NCI-H510A (cell line): ENCODE measurements at places on chromosomes 13 and 19.

DNA sequence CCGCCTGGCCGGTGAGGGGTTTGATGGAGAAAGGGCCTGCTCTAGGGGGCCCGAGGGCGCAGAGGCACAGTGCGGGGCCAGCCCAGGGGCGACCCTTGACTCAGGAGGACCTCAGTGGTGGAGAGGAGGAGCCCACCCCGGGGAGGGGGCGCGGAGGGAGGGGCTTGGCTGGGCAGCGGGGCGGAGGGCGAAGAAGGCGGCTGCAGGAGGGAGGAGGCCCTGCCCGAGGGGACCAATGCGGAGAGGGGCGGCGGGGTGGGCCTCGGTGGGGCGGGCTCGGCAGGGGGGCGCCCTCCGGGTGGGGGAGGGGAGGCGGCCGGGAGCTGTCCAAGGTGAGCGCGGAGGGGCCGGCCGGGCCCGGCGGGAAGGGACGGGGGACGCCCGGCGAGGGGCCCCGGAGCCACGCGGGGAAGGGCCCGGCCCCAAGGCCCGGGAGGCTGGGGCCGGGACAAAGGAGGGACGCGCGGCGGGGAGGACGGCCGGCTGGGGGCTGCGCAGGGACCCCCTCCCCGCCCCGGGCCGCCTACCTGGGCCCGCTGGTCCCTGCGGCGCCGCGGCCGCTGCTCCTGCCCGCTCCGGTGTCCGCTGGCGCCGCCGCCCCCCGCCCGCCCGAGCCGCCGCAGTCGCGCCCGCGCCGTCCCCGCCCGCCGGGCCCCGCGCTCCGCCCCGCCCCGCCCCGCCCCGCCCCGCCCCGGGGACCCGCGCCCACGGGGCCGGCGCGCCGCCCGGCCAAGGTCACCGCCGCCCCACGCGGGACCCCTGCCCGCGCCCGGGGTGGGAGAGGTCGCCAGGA, at the start of gene DIRAS1:
DIRAS1 (minus strand) TSS at position 596 of the 793 bp plus-strand sequence. CDS start 3,566 bp downstream, outside the sequence.
- no peak for DNase-seq

- DNase-seq, result peak; percentile 14
Observed at GRCh38 chr13:36130552-36131221, 495 bp downstream of the DCLK1 start.

DNA sequence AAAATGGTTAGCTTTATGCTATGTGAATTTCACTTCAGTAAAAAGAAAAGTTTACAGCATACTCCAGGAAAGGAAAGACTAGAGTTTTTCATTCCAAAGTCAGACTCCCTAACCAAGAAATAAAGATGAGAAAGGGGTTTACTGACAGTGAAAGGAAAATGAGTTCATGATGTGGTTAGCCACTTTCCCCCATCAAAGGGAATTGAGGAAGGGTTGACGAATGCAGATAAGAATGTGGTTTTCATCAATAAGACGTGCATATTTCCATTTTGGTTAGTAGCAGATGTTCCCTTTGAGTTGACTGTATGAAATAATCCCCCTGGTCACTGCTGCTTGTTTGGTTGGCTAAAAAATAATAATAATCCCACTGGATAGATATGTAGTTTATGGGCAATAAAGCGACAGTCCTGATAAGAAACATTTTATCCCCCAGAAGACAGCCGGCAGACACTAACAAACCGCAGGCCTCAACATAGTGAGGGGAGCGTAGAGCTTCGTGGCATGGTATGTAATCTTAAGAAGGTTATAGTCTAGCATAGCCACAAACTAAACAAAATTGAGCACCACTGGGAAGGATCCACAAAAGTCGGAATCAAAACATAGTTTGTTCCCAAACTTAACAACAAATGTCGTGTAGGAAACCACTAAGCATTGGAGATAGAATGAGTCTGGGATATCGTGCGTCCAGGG, 114.8 kb downstream of the COL4A2 start:
- DNase-seq, result no peak

DNA sequence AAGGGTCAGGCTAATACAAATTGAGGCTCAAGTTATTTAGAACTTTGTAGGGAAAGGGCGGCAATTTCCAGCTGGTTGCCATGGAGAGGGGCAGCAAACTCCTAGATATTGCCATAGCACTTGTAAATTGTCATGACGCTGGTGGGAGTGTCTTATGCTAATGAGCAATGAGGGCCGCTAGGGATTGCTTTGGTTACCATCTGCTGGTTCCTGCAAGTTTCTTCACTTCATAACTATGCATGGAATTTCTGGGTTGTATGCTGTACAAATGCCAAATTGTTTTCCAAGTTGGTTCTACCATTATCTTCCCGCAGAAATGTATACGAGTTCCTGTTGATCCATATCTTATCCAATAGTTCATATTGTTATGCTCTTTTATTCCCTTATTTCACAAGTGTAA, 1339.4 kb downstream of the EFNB2 start:
- no peak for DNase-seq

DNA sequence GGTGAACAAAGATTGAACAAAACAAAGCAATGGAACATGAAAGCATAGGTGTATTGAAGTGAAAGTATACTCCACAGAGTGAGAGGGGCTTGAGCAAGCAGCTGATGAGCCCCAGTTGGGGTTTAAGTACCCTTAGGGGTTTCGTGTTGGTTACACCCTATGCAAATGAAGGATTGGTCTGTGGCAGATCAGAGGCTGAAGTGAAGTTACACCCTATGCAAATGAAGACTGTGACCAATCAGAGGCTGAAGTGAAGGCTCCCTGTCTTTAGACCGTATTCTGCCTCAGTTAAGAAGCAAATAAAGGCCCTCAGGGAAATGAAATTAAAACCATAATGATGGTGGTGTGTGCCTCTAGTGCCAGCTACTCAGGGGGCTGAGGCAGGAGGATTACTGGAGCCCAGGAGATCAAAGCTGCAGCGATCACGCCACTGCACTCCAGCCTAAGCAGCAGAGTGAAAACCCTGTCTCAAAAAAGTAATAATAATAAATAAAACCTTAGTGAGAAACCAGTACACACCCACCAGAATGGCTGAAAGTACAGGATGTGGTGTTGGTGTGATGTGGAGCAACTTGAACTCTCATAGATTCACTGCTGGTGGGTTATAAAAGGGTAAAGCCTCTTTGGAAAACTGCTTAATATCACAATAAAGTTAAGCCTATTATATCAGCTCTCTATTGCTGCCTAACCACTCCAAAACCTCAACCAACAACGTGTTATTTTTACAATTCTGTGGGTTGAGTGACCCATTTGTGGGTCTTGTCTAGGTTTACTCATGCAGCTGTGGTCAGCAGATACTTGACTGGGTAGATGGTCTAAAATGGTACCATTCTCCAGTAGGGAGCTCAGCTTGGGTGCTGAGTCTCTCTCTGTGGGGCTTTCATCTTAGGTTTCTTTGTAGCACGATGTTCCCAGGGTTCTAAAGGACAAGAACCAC, 12.8 kb upstream of the UPF3A start:
- DNase-seq, result no peak

DNA sequence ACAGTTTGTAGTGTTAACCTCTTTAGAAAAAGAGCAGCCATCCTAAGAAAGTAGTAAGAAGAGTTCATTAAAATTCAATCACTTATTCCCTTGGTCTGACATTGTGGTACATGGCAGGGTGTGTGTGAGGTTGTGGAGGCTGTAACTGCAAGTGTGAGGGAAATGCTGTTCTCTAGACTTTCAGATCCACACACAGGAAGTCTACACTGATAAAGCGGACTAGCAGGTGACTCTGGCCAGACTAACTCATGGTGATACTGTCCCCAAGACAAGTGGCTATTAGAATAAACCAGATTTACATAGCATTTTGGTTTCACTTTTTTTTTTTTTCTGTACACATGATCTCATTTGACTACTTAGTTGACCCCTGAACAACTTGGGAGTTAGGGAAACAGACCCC, 10.0 kb downstream of the MTIF3 start:
- DNase-seq, result no peak

- no peak for DNase-seq
Observed at GRCh38 chr13:34155931-34156607, 338.1 kb downstream of the RFC3 start.

GRCh38 chr13:98664047-98664446, 87.1 kb upstream of the STK24 start:
- DNase-seq, result no peak

GRCh38 chr13:109028624-109029023, 399.2 kb downstream of the MYO16 start:
- no peak for DNase-seq

- no peak for DNase-seq
Observed at GRCh38 chr13:77230560-77230959, 96.3 kb downstream of the MYCBP2 start.

GRCh38 chr13:31775148-31775547, 35.8 kb downstream of the RXFP2 start:
- DNase-seq, result no peak

- peak; percentile 48 for DNase-seq
Observed at GRCh38 chr13:80341101-80341755, at the start of gene SPRY2. Gene SPRY2 (minus strand): TSS chr13:80341126. CDS start chr13:80337705, 3,421 bp downstream.

DNA sequence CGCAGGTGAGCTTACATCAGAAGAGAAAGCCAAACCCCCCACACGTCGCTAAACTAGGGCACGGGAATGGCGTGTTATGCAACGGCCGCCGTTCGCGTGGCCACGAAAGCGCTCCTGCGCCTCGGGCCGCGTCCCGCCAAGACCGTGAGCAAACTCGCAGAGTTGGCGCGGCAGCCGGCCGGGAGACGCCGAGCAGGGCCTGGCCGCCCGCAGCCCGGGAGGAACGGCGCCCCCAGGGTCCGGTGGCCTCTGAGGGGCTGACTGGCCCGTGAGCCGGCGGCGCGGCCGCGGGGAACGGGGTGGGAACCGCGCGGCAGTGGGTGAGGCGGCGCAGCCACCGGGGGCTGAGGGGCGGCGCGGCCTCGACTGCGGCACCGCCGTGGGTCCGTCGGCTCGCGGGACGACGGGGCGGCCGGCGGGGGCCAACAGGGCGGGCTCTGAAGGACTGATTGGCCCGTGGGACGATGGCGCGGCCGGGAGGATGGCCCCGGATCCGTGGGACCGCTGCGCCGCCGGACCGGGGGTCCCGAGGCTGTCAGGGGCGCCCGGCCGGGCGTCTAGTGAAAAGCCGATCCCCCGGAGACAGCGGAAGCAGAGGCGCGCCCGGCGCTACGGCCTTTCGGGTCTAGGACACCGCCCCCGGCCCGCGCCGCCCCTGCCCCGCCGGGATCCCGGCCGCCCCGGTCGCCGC, 903 bp downstream of the LATS2 start:
- no peak for DNase-seq

- DNase-seq, result no peak
Observed at GRCh38 chr13:99751517-99752199, 219.9 kb downstream of the ZIC5 start.

GRCh38 chr13:36789730-36790129, 29.3 kb upstream of the RFXAP start:
- no peak for DNase-seq

GRCh38 chr19:4452230-4452990, 5.2 kb downstream of the UBXN6 start:
- no peak for DNase-seq

- no peak for DNase-seq
Observed at GRCh38 chr13:113052971-113053370, 52.6 kb upstream of the F7 start.

DNA sequence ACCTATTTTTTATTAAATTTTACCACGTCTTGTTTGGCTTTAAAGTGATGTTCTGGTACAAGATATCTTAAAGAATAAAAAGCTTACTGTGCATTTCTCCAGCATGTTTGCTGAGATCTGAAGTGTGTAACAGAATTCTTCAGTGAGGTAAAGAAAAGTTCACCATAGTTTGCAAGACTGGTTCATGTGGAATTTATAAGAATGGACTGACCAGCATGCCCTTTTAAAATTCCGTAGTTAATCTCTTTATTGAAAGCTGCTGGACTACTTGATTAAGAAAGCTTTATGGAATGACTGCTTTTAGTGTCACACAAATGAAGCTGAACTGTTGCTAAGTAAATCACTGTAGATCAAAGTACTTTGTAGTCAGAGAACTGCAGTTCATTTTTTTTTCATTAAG, 119.2 kb downstream of the GPC6 start:
- DNase-seq, result no peak

GRCh38 chr13:77751513-77752456, 54.3 kb downstream of the SLAIN1 start:
- DNase-seq, result no peak

DNA sequence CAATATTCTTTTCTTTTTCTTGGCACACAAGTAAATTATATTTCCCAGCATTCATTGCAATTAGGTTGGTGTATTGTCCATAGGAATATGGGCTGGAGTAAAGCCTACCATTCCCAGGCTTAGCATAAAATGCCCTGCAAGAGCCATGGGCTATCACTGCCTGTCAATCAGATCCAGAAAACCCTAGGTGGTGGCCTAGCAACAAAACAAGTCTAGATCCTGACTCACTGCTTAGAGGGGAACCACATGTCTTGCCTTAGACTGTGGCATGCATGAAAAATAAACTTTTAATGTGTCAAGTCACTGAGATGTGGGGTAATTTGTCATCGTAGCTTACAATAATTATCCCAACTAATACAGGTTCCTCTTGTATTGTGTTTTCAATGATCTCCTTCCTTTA, 16.2 kb downstream of the SOX21 start:
- no peak for DNase-seq

GRCh38 chr13:102947745-102948405, 102.0 kb downstream of the ERCC5 start:
- no peak for DNase-seq

- no peak for DNase-seq
Observed at GRCh38 chr13:101916775-101917474, 464.4 kb downstream of the ITGBL1 start.

DNA sequence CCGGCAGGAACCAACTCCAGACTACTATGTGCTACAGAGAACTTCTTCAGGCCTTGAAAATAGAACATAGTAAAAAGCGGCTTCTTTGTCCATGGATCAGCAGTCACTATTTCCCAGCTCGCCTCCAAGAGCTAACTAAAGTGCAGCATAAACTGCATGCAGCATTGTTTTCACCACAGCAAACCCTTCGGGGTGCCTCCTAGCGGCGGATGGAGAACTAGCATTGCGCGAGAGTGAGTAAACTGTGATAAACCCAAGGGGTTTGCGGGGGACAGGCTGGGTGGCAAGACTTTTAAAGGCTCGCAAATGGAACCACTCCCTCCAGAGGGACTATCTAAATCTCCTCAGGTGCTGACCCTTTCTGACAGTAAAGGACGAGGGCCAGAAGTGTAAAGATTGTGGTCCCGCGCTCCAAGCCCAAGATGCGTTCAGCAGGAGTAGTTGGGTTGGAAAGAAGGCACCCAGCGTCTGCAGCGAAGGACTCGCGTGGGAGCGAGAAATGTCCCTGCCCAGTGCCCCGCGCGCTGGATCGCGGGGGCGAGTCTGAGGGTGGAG, 21.5 kb upstream of the SGCG start:
- no peak for DNase-seq

DNA sequence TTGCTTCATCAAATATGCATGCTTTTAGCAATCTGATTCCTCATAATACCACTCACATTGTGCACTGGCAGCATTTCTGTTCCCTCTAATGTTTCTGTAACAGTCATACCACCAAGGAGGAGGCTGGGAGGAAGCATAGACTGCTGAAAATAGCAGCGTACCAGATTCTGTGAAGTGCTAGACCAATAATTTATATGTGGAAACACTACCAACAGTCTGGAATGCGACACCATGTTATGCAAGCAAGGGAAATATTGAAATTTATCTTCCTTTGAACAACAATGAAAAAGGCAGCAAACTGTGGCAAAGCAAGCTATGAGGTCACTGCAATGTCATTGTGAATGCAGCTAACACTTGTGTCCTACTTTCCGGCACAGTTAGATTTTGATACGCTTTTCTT, 1388.0 kb downstream of the EFNB2 start:
- DNase-seq, result no peak

GRCh38 chr13:74449811-74450524, 315.8 kb upstream of the KLF12 start:
- DNase-seq, result no peak
